IPS DF 6.9 (cell line): ENCODE measurements at places on chromosomes 7 and 10.

DNA sequence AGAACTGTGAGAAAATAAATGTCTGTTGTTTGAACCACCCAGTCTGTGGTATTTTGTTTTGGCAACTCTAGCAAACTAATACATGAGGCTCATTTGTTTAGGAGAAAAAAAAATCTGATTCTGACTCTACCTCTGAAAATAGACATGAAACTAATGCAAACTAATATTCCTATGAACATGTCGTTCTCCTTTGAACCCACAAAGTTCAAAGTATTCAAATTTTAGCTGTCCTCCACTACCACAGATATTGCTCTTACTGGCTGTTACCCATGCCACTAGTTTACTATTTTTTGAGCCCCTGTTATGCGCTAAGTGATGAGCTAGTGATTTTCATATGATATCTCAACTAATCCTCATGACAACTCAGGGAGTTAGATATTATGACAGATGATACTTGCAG is 58.8 kb upstream of the ZNF804B start:
- no peaks in the 10 kb centered on the region for H3K36me3 ChIP-seq
- H3K27ac ChIP-seq, result no peak overlapping the region
- no peaks in the 10 kb centered on the region for H3K27me3 ChIP-seq
- H3K4me3 ChIP-seq, result no peak overlapping the region
- H3K4me1 ChIP-seq, result no peaks in the 10 kb centered on the region

DNA sequence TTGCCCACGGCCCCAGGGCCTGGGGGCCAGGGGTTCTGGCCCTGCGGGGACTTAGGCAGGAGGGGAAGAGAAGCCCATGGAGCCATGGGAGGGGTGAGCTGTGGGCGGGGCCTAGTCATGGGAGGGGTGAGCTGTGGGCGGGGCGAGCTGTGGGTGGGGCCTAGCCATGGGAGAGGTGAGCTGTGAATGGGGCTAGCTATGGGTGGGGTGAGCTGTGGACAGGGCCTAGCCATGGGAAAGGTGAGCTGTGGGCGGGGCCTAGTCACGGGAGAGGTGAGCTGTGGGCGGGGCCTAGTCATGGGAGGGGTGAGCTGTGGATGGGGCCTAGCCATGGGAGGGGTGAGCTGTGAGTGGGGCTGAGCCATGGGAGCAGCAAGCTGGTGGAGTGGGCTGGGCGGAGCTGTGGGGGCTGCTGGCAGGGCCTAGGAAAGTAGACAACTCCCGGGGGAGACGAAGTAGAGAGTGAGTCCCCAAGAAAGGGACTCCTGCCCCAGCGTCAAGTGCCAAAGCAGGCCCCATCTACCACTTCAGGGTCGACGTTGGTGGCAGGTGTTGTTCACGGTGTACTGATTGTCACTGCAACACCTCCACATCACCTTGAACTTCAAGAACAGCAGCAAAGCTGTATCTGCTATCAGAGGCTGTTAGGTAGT is 19.2 kb upstream of the TTYH3 start:
- no peak overlapping the region for H3K27ac ChIP-seq
- H3K4me1 ChIP-seq, result peaks cover 9% of the 10 kb centered on the region
- no peaks in the 10 kb centered on the region for H3K27me3 ChIP-seq
- H3K4me3 ChIP-seq, result no peak overlapping the region

DNA sequence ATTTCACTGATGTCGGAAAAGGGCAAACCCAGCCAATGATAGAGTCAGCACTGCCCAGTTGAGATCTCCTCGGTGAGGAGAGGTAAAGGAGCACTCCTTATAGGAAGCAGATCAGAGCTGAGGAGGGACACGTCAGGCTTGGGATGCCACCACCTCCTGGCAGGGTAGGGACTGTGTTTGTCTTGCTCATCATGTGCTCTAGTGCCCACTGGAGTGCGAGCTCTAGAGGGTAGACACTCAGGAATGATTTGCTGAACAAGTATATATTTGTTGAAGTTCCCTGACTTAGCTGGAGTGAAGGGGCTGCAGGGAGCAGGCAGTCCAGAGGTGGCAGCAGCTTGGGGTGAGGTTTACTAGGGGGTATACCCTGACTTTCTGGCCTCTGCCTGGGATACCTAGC is 146.5 kb downstream of the NOC3L start:
- peaks cover 3% of the 10 kb centered on the region for H3K4me1 ChIP-seq
- no peak overlapping the region for H3K4me3 ChIP-seq
- H3K27ac ChIP-seq, result no peak overlapping the region
- no peaks in the 10 kb centered on the region for H3K27me3 ChIP-seq
- no peaks in the 10 kb centered on the region for H3K36me3 ChIP-seq

DNA sequence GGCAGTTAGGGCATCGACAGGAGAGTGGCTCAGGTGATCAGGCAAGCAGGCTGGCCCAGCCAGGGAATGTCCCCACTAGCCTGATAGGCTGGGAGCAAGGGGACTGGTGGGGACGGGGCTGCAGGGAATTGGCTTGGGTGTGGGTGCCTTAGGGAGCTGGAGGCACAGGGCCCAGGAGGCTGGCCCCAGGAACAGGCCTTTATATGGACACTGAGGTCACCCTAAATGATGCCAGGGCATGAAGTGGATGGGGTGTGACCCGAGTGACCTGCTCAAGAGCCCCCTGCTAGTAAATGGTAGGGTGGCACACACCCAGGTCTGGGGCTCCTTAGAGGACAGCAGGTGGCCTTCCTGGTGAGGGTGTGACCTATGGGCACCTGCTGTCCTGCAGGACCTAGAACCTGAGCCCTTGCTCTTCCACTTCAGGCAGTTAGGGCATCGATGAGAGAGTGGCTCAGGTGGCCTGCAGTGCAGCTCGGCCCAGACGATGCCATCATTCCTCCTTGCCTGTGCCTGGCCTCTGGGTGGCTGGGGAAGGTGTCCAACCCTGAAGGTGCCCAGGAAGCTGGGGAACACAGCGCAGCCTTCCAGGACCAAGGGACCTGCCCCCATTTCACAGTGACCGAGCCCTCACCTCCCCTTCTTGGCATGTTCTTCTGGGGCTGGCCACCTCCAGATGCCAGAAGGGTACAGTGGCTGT is 51.7 kb upstream of the LEP start:
- no peak for DNase-seq
- no peaks in the 10 kb centered on the region for H3K36me3 ChIP-seq
- no peak overlapping the region for H3K4me3 ChIP-seq
- no peaks in the 10 kb centered on the region for H3K27me3 ChIP-seq

- H3K27ac ChIP-seq, result no peak overlapping the region
- H3K27me3 ChIP-seq, result no peaks in the 10 kb centered on the region
- no peaks in the 10 kb centered on the region for H3K4me1 ChIP-seq
- H3K4me3 ChIP-seq, result no peak overlapping the region
- no peak for DNase-seq
- H3K36me3 ChIP-seq, result no peaks in the 10 kb centered on the region
Observed at GRCh38 chr7:30931161-30931928, 19.7 kb downstream of the AQP1 start.

GRCh38 chr10:60952846-60953220 is 8.8 kb upstream of the RHOBTB1 start:
- H3K27me3 ChIP-seq, result no peaks in the 10 kb centered on the region
- no peaks in the 10 kb centered on the region for H3K4me1 ChIP-seq
- H3K36me3 ChIP-seq, result no peaks in the 10 kb centered on the region
- H3K4me3 ChIP-seq, result no peak overlapping the region
- DNase-seq, result no peak

DNA sequence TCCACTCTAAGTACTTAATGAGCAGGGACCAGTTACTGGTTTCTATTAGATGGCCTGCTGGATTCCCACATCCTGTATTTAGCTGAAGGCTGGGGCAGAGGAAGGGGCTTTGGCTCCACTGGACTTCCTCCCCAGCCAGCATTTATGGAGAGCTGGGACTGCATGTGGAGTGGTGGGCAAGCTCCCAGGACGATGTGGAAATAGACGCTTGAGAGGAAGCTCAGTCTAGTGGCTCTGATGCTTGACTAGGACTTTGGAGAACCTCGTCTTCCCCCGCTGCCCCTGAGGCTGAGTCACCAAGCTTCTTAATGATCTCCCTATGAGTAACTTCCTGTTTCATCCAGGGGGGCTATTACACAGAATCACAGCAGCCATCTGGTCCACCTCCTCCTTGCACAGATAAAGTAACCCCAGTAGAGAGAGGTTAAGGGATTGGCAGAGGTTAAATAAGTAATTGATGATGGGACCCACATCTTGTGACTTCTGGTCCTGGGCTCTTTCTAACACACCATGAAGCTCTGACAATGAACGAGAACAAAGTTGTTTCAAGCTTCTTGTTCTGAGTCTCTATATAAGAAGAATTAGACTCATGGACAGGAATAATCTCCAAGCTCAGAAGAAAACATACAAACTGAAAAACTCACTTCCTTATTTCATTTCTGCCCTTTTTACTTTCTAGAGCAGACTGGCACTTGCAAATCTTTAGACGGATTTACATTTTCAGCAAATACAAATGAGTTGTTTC is 126.2 kb downstream of the PRPF18 start:
- H3K27ac ChIP-seq, result no peak overlapping the region
- DNase-seq, result no peak
- no peaks in the 10 kb centered on the region; the same call in 1 of the 2 replicates for H3K36me3 ChIP-seq
- H3K27me3 ChIP-seq, result no peaks in the 10 kb centered on the region
- H3K4me1 ChIP-seq, result peaks cover 4% of the 10 kb centered on the region
- no peak overlapping the region for H3K4me3 ChIP-seq

GRCh38 chr10:4048236-4048864 is 263.3 kb upstream of the KLF6 start:
- no peaks in the 10 kb centered on the region for H3K36me3 ChIP-seq
- no peak for DNase-seq
- H3K4me3 ChIP-seq, result no peak overlapping the region
- H3K27me3 ChIP-seq, result no peaks in the 10 kb centered on the region
- H3K4me1 ChIP-seq, result no peaks in the 10 kb centered on the region

- no peaks in the 10 kb centered on the region for H3K36me3 ChIP-seq
Observed at GRCh38 chr10:48932831-48933664, 6.6 kb downstream of the LRRC18 start.

- no peaks in the 10 kb centered on the region for H3K27me3 ChIP-seq
- H3K27ac ChIP-seq, result no peak overlapping the region
- no peak for DNase-seq
- no peaks in the 10 kb centered on the region for H3K36me3 ChIP-seq
- H3K4me3 ChIP-seq, result no peak overlapping the region
- no peaks in the 10 kb centered on the region; the same call in 1 of the 2 replicates for H3K4me1 ChIP-seq
Observed at GRCh38 chr10:21002091-21002878, 105.2 kb upstream of the NEBL start.

DNA sequence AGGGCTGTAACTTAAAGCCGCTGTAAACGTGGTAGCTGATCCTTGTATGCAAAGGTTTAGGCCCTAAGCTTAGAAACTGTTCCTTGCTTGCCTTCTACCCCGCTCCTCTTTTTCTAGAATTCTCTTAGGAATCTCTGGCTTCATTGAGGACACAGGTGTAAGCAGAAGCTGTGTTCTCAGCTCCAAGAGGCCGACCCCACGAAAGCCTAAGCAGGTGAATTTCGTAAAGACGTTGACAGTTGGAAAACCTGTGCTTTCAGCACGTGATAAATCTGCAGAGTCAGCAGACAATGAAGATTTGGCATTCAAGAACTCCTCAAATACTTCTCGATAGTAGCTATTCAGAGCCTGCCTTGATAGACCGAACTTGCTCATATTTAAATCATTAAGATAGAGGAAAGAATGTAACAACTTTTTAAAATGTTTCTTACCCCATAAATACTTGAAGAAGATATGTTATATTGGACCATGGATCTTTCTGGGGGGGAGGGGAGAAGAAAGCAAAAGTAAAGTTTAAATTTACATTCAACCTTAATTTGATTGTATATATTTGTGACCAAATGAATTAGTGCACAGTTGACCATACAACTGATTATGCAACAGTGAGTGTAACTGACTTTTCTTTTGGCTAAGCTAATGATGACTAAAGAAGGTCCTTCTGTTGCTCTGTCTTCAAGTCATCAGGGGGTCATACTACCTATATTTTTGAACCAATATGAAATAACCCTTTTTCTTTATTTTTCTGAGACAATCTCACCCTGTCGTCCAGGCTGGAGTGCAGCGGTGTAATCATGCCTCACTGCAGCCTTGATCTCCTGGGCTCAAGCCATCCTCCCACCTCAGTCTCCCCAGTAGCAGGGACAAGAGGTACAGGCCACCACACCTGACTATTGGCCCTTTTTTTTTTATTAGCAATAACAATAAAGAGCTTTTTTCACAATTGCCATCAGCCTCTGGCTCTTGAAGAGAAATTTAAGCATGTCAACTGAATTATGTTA is 1.2 kb upstream of the GDI2 start:
- no peaks in the 10 kb centered on the region for H3K27me3 ChIP-seq
- no peak overlapping the region for H3K27ac ChIP-seq
- no peaks in the 10 kb centered on the region for H3K36me3 ChIP-seq
- H3K4me1 ChIP-seq, result no peaks in the 10 kb centered on the region
- peak overlapping the region; percentile 86 for H3K4me3 ChIP-seq

GRCh38 chr7:119733127-119733879 is 539.7 kb upstream of the KCND2 start:
- no peak overlapping the region for H3K4me3 ChIP-seq
- H3K27ac ChIP-seq, result no peak overlapping the region
- no peaks in the 10 kb centered on the region for H3K36me3 ChIP-seq
- H3K4me1 ChIP-seq, result no peaks in the 10 kb centered on the region
- no peaks in the 10 kb centered on the region for H3K27me3 ChIP-seq
- no peak for DNase-seq

DNA sequence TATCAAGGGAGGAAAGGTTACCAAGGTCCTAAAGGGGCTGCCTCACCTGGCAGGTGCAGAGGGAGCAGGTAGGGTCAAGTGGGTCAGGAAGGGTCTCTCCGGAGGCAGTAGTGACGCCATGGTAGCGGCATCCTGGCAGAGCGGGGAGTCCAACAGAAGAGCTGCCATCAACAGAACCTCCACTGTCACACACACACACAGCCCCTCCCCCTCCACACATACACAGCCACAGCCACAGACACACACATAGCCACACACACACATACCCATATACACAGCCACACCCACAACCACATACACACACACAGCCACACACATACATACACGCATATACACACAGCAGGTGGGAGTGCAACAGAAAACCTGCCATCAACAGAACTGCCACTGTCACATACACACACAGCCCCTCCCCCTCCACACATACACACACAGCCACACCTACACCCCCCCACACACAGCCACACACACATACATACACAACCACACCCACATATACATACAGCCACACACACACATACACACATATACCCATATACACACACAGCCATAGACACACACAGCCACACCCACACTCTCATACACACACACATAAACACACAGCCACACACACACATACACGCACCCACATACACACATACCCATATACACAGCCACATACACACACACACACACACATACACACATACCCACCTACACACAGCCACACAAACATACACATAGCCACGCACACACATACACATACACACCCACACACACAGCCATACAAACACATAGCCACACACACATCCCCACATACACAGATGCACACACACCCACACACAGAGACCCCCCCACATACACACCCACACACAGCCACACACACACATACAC is 23.1 kb downstream of the KCP start:
- H3K36me3 ChIP-seq, result no peaks in the 10 kb centered on the region
- no peaks in the 10 kb centered on the region for H3K27me3 ChIP-seq
- no peak overlapping the region for H3K27ac ChIP-seq
- no peak overlapping the region for H3K4me3 ChIP-seq

GRCh38 chr7:4621396-4621795 is 60.7 kb upstream of the FOXK1 start:
- DNase-seq, result no peak
- H3K27me3 ChIP-seq, result no peaks in the 10 kb centered on the region
- no peaks in the 10 kb centered on the region for H3K4me1 ChIP-seq
- H3K27ac ChIP-seq, result no peak overlapping the region
- H3K4me3 ChIP-seq, result no peak overlapping the region
- H3K36me3 ChIP-seq, result no peaks in the 10 kb centered on the region
